Activated naive CD8-positive, alpha-beta T cell treated with anti-CD3 and anti-CD28 coated beads for 36 hours (primary cell): ENCODE measurements at places on chromosomes 1 and 21. TPM values are rescaled to one million over a fixed set of nuclear protein-coding genes. Genes with fewer than 3 reads are reported as not detected.
A peak's percentile ranks its signal among the peaks of the same experiment; 100 is the strongest.

- peaks cover 9% of the 10 kb centered on the region for H3K4me1 ChIP-seq
- DNase-seq: no peak
- no peak overlapping the region for H3K4me3 ChIP-seq
- H3K27me3 ChIP-seq: no peaks in the 10 kb centered on the region
- no peak overlapping the region for H3K27ac ChIP-seq
Observed at GRCh38 chr1:183702813-183703198, 49.7 kb upstream of the APOBEC4 start.

GRCh38 chr1:36529769-36530260 is 47.1 kb upstream of the CSF3R start:
- H3K36me3 ChIP-seq: no peaks in the 10 kb centered on the region
- no peak overlapping the region for H3K27ac ChIP-seq
- DNase-seq: no peak
- no peaks in the 10 kb centered on the region for H3K4me1 ChIP-seq

GRCh38 chr1:64895500-64895899 is 70.8 kb downstream of the JAK1 start:
- peaks cover 6% of the 10 kb centered on the region for H3K36me3 ChIP-seq
- no peak for DNase-seq
- H3K4me3 ChIP-seq: peak overlapping the region; percentile 13

GRCh38 chr1:45516036-45516435 is 5.6 kb downstream of the PRDX1 start:
- H3K4me1 ChIP-seq: peaks cover 36% of the 10 kb centered on the region
- no peak for DNase-seq
- peaks cover 47% of the 10 kb centered on the region for H3K36me3 ChIP-seq
- no peak overlapping the region for H3K4me3 ChIP-seq
- no peaks in the 10 kb centered on the region for H3K27me3 ChIP-seq

GRCh38 chr1:175520186-175520585 is 223.2 kb downstream of the TNR start:
- H3K4me3 ChIP-seq: no peak overlapping the region
- H3K27me3 ChIP-seq: peaks cover 17% of the 10 kb centered on the region
- no peaks in the 10 kb centered on the region for H3K4me1 ChIP-seq
- DNase-seq: no peak
- H3K36me3 ChIP-seq: no peaks in the 10 kb centered on the region

GRCh38 chr1:226066415-226067078 is 4.0 kb downstream of the H3-3A start:
- H3K27ac ChIP-seq: no peak overlapping the region
- H3K4me3 ChIP-seq: peak overlapping the region; percentile 85
- H3K27me3 ChIP-seq: no peaks in the 10 kb centered on the region
- DNase-seq: no peak
- peaks cover 59% of the 10 kb centered on the region for H3K4me1 ChIP-seq

GRCh38 chr21:46003575-46004007 is 22.0 kb downstream of the COL6A1 start:
- no peak overlapping the region for H3K4me3 ChIP-seq
- H3K4me1 ChIP-seq: no peaks in the 10 kb centered on the region
- no peaks in the 10 kb centered on the region for H3K27me3 ChIP-seq
- H3K27ac ChIP-seq: no peak overlapping the region
- DNase-seq: no peak

- no peaks in the 10 kb centered on the region for H3K27me3 ChIP-seq
- peak overlapping the region; percentile 86 for H3K27ac ChIP-seq
- peak overlapping the region; percentile 53 for H3K4me3 ChIP-seq
- H3K36me3 ChIP-seq: peaks cover 40% of the 10 kb centered on the region
- H3K4me1 ChIP-seq: peaks cover 47% of the 10 kb centered on the region
Observed at GRCh38 chr1:12296623-12297022, 66.8 kb downstream of the VPS13D start.

- no peak overlapping the region for H3K4me3 ChIP-seq
- no peaks in the 10 kb centered on the region for H3K27me3 ChIP-seq
- H3K27ac ChIP-seq: no peak overlapping the region
- no peak for DNase-seq
- H3K36me3 ChIP-seq: no peaks in the 10 kb centered on the region
Observed at GRCh38 chr21:16624479-16625118, 888.2 kb upstream of the CXADR start.

GRCh38 chr1:19341201-19342061 is 29.3 kb downstream of the SLC66A1 start:
- DNase-seq: peak; percentile 74
- H3K36me3 ChIP-seq: peaks cover 17% of the 10 kb centered on the region
- peak overlapping the region; percentile 62 for H3K27ac ChIP-seq
- no peak overlapping the region for H3K4me3 ChIP-seq
- H3K4me1 ChIP-seq: peaks cover 10% of the 10 kb centered on the region
- H3K27me3 ChIP-seq: no peaks in the 10 kb centered on the region

DNA sequence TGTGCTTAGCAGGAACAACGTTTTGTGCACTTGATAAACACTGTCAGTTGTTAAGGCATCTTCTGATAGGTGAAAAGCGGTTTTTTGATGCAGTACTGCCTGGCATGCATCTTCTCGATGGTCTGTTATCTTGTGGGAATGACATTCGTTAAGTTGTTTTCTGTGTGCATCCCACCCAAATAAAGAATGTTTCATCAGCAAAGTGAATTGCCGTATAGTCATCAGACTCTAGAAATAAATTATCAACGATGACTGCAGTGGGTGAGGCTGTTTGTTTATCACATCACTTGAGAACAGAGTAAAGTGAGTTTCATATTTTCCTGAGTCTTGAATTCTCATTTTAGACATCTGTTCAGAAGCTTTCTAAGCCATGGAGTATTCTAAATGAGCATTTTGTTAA is 34.1 kb downstream of the NFIA start:
- peaks cover 5% of the 10 kb centered on the region for H3K36me3 ChIP-seq
- no peaks in the 10 kb centered on the region for H3K4me1 ChIP-seq
- H3K27ac ChIP-seq: no peak overlapping the region
- H3K4me3 ChIP-seq: no peak overlapping the region
- peaks cover 4% of the 10 kb centered on the region for H3K27me3 ChIP-seq

GRCh38 chr1:11178021-11179015 is 10.8 kb upstream of the ANGPTL7 start:
- no peak overlapping the region for H3K27ac ChIP-seq
- peaks cover 7% of the 10 kb centered on the region for H3K36me3 ChIP-seq
- H3K4me3 ChIP-seq: no peak overlapping the region
- H3K4me1 ChIP-seq: no peaks in the 10 kb centered on the region
- DNase-seq: no peak
- H3K27me3 ChIP-seq: no peaks in the 10 kb centered on the region

- H3K27me3 ChIP-seq: no peaks in the 10 kb centered on the region
- no peak overlapping the region for H3K4me3 ChIP-seq
- no peak for DNase-seq
- H3K36me3 ChIP-seq: no peaks in the 10 kb centered on the region
Observed at GRCh38 chr1:71014178-71014579, 33.4 kb downstream of the PTGER3 start.

DNA sequence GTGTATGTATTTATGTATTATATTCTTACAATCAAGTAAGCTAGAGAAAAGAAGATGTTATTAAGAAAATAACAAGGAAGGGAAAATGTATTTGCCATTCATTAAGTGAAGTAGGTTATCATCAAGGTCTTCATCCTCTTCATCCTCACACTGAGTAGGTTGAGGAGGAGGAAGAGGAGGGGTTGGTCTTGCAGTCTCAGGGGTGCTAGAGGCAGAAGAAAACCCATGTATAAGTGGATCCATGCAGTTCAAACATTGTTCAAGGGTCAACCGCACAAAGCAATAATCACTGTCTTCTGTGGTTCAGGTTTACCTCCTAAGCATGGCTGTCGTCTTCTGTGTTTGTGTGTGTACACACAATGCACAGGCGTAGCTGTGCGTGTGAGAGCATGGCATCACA is 16.9 kb downstream of the URB2 start:
- no peak for DNase-seq
- H3K4me1 ChIP-seq: peaks cover 7% of the 10 kb centered on the region
- H3K4me3 ChIP-seq: no peak overlapping the region
- peaks cover 19% of the 10 kb centered on the region for H3K36me3 ChIP-seq
- H3K27ac ChIP-seq: no peak overlapping the region

DNA sequence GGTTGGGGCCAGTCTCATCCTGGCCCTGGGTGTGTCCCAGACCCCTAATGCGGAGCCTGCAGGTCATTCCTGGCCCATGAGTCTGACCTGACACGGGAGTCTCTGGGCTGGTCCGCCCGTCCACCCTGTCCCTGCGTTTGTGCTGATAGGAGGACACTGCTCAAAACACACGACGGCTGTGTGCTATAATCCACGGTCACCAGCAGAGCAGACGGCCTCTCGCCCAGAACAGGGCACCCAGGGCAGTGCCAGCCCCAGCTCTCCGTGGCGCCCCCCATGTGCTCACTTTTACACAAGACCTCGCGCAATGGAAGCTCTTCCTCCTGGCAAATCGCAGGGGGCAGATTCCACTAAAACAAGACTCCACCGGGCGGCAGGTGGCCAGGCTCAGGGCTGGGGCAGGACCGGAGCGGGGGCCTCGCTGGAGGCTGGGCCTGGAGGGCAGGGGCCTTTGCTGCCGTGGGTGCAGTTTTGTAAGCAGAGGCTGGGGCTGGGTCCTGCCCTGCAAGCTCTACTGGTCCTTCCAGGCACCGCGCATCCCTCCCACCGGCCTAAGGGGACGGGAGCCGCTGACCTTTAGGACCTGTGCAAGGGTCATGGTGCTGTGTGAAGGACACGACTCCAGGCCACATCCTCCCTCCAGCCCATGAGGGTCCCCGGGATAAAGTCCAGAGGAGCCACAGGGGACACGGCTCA is 10.6 kb upstream of the SLC19A1 start:
- H3K27ac ChIP-seq: no peak overlapping the region
- H3K4me3 ChIP-seq: no peak overlapping the region
- no peaks in the 10 kb centered on the region for H3K27me3 ChIP-seq
- DNase-seq: no peak
- peaks cover 29% of the 10 kb centered on the region for H3K4me1 ChIP-seq

- H3K27me3 ChIP-seq: no peaks in the 10 kb centered on the region
- H3K27ac ChIP-seq: no peak overlapping the region
- H3K36me3 ChIP-seq: peaks cover 5% of the 10 kb centered on the region
- H3K4me1 ChIP-seq: no peaks in the 10 kb centered on the region
- no peak overlapping the region for H3K4me3 ChIP-seq
Observed at GRCh38 chr1:247274605-247275256, 18.9 kb downstream of the VN1R5 start.

- no peaks in the 10 kb centered on the region for H3K27me3 ChIP-seq
- no peak for DNase-seq
- H3K36me3 ChIP-seq: no peaks in the 10 kb centered on the region
- no peak overlapping the region for H3K27ac ChIP-seq
Observed at GRCh38 chr21:19400223-19400770, 996.7 kb upstream of the TMPRSS15 start.

DNA sequence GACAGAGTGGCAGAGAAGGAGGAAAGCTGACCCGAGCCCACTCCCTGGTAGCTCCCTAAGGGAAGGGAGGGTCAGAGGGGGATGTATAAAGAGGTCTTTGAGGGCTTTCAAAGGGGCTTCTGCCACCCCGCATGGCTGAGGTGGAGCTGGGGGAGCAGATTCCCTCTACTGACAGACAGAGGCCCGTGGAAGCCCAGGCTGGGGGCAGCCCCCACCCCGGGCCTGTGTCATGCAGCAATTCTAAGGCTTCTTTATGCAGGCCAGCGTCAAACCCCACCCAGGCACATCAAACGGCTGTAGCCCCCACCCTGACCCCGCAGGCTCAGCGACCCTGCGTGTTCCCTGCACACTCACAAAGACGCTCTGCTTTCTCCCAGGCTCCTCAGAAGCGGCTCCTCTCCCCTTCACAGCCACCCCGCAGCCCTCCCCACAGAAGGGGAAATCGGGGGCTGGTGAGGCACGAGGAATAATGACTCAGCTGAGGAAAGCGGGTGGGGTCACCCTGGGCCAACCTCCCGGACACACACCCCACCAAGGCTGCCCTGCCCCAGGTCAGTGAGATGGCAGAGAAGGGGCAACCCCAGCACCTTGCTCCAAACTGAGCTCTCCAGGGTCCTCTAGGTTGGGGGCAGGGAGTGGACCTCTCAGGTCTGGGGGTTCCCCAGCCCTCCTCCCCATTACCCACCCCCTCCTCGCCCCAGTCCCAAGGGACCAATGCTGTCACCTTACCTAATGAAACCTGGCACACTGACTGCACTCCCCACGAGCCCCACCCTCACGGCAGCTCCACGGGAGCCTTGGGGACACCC is 10.8 kb downstream of the SLC45A3 start:
- H3K4me3 ChIP-seq: no peak overlapping the region
- H3K27me3 ChIP-seq: peaks cover 7% of the 10 kb centered on the region
- peak; percentile 17 for DNase-seq
- no peaks in the 10 kb centered on the region for H3K36me3 ChIP-seq
- H3K27ac ChIP-seq: no peak overlapping the region

DNA sequence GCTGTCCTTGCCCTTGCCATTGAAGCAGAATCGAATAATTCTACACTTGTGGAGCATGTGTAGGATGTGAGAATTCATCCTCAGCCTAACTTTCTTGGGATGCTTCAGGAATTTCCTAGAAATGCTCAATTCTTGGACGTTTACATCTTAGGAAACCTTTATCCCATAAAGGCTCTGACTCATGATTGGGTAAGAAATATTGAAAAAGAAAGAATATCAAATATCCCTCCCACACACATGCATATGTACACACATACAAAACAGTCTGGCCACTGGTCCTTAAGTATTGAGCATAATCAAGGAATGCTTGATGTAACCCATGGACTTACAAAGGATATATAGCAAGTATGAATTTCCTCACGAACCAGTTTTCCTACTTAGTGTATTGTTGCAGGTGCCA is 83.9 kb upstream of the IPO9 start:
- DNase-seq: no peak
- H3K27me3 ChIP-seq: peaks cover 6% of the 10 kb centered on the region
- H3K4me3 ChIP-seq: no peak overlapping the region
- no peaks in the 10 kb centered on the region for H3K36me3 ChIP-seq
- peaks cover 5% of the 10 kb centered on the region for H3K4me1 ChIP-seq

DNA sequence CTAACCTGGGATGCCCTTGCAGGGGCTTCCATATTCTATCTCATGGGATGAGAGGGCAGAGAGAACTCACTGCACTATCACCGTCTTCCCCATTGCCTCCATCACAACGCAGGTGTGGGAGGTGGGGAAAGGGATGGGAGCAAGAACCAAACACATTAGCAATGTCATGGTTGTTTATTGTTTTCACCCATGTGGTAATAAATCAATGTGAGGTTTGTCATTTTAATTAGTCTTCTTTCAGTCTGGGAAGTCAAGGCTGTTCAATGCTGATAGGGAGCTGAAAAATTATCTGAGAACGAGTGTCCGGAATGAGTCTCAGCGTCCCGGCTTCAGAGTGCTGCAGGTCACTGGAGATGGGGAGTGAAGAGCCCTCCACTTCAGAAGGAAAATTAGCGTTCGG is 268.5 kb downstream of the DUSP10 start:
- no peaks in the 10 kb centered on the region for H3K36me3 ChIP-seq
- no peak for DNase-seq
- H3K4me3 ChIP-seq: no peak overlapping the region
- H3K27ac ChIP-seq: no peak overlapping the region

GRCh38 chr1:113783254-113784103 is 24.2 kb upstream of the PHTF1 start:
- H3K4me3 ChIP-seq: peak overlapping the region; percentile 71
- H3K27me3 ChIP-seq: no peaks in the 10 kb centered on the region
- peak; percentile 36 for DNase-seq
- H3K27ac ChIP-seq: no peak overlapping the region
- H3K36me3 ChIP-seq: peaks cover 24% of the 10 kb centered on the region
- H3K4me1 ChIP-seq: peaks cover 53% of the 10 kb centered on the region

TMEM125 gene
- total RNA-seq: 0.30 TPM

FCAMR gene
- not detected for total RNA-seq

EPRS1 gene
- 237 TPM for total RNA-seq

PLPPR5 gene
- total RNA-seq: not detected

F3 gene
- total RNA-seq: 0.14 TPM

NENF gene
- 36.4 TPM for total RNA-seq

GJA8 gene
- not detected for total RNA-seq
